ENCODE measurements at places on chromosomes 4 and X.

- no peak for DNase-seq
Measured at GRCh38 chr4:22674700-22675099, 18.0 kb upstream of the GBA3 start.

GRCh38 chr4:182212211-182212761 is 30.9 kb upstream of the TENM3 start:
- no peak for DNase-seq

DNA sequence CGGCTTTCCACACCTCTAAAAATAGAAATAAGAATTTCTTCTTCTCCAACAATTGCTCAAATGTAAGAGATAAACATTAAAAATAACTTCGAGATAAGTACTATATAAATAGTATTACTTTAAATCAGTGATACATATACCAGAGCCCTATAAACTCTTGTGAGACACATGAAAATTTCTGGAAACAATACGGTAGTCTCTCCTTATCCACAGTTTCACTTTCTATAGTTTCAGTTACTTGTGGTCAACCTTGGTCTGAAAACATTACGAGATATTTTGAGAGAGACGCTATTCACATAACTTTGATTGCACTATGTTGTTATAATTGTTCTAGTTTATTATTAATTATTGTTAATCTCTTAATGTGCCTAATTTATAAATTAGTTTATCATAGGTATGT is 101.5 kb upstream of the CXXC4 start:
- DNase-seq = no peak

GRCh38 chr4:68576272-68577125 is at the start of gene UGT2B17:
UGT2B17 (minus strand) TSS chr4:68576322; CDS start chr4:68568484, 7,838 bp downstream.
- no peak for DNase-seq

DNA sequence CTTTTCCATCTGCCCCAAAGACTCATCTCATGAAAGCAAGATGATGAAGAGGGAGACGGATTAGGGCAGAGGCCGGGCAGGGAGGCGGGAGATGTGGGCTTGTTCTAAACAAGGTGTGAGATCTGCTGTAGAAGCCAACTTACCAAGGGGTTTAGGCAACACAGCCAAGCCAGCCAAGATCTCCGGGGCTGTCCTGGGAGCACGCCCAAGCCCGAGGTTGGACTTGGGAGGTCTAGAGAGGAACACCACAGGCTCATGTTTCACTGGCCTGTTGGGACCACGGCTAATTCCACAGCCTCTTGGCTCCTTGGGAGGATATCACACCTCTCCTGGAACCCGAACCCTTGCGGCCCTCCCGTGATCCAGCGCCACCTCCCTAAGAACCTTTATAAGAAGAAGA is 171.4 kb downstream of the CRLF2 start:
- DNase-seq = no peak

DNA sequence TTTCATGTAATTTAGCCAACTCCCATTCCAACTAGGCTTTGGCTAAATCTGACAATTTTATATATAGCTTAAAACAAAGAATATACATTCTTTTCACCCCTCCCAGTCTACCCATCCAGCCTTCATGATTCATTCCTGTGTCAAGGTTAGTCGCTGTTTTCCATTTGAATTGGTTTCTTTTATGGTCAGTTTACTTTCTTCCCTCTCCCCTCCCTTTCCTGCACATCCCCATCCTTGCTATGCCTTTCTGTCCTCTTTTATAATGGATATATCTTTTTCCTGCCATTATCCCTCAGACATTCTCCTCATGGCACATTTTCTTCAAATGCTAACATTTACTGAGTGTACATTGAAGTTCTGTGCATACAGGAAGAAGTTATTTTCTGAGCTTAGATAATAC is 4.7 kb downstream of the ZXDB start:
- DNase-seq = no peak

- DNase-seq = no peak
Measured at GRCh38 chr4:159400558-159401225, 297.8 kb downstream of the RAPGEF2 start.

DNA sequence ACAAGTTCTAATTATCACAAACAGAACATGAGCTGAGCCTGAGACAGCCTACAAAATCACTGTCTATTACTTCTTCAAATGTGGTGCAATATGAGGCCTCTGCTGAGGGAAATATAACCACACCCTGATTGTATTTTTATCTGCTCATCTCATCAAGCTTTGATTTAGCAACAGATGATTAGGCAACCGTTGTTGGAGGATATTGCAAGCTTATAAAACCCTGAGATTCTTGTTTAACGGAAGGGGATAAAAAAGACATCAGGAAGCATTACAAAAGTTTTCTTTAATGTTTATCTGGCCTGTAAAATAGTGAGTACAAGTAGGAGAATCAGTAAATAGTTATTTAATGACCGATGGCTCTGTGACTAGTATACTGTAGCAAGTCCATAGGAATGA is 108.5 kb downstream of the ZNF330 start:
- DNase-seq = no peak

All from Caco-2 (cell line).